ENCODE measurements at places on chromosomes 1 and 21.
A peak's percentile ranks its signal among the peaks of the same experiment; 100 is the strongest.

- peak; percentile 36 for DNase-seq
Observed at GRCh38 chr1:201888282-201889089, at the start of gene SHISA4. TSS of gene SHISA4 (plus strand) at chr1:201888898. CDS start at chr1:201888995, 97 bp downstream.

DNA sequence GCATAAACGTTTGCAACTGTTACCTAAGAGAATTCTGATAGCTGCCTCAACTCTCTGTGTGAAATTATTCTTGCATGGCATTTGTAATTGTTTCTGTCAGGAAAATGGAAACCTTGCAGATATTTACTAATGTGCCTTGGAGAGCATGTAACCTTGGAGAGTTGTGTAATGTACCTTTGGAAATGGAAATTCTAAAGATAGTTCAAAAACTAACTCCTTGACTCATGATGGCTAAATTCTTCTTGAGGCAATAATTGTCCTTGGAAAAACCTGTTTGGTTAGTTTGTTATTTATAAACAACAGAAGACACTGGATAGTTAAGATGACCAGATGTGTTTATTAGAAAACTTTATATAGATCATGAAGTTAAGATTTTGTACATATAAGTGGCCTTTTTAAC lies 1033.8 kb downstream of the PLA2G4A start:
- no peak for DNase-seq

DNA sequence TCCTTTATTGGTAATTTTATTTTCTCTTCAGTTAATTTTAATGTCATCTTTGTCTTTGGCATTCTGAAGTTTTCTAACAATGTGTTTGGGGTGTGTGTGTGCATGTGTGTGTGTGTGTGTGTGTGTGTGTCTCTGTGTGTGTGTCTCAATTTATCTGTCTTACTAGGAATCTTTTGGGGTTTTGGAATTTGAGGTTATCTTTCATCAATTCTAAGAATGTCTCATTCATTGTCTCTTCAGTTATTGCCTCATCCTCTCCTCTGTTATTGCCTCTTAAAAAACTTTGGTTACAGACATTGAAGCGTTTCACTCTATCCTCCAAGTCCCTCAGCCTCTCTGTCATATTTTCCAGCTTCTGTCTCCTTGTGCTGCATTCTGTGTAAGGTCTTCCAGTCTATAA lies 18.1 kb upstream of the SAMD13 start:
- DNase-seq = no peak

GRCh38 chr1:23593042-23593521 lies 33.8 kb upstream of the ID3 start:
- DNase-seq = no peak

DNA sequence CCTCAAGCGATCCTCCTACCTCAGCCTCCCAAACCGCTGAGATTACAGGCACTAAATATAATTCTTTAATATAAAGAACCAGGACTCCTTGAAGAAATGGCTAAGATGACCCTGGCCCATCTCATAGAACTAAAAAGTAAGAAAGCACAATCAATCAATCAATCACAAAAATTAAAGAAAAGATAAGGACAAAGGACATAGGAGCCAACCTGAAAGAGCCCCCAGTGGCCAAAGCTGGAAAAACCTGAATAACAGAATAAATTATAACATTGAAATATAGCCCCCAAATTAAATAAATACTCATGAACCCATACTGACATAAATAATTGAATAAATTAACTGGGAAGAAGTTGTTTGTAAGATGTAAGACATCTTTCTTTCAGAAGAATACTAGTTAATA lies 8.9 kb downstream of the NUP210L start:
- DNase-seq = no peak

DNA sequence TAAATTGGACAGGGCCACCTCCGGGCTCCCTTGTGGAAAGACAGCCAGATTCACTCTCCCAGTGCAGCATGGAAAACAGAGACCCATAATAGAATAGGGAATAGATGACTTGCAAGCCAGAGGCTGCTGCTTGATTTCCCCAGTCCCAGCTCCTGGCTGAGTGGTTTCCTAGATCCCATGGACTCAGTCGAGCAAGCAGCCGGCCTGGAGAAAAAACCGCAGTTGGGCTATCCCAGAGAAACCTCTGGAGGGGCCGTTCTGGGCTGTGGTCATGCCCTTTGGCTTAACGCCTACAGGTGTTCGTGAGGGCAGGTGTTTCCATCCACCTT lies 61.7 kb downstream of the ELK4 start:
- no peak for DNase-seq

- DNase-seq = no peak
Observed at GRCh38 chr1:2801046-2801445, 447 bp downstream of the TTC34 start.

DNA sequence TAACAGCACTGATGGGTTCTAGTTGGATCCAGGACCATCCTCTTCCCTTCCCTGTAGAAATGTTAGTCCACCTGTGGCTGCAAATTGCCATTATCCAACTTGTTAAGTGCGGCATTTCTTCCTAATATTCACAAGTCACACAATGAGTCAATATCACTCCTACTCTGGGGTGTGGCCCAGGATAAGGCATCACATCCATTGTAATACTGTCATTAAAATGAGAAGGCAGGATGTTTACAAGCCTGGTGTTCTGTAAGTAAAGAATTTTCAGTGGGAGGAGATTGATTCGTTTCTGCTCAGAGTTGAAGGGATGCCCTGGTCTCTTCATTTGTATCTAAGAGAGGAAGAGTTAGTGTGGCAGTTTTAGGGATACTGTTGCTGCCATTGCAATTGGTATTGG lies 18.1 kb upstream of the ARHGAP29 start:
- DNase-seq = no peak

DNA sequence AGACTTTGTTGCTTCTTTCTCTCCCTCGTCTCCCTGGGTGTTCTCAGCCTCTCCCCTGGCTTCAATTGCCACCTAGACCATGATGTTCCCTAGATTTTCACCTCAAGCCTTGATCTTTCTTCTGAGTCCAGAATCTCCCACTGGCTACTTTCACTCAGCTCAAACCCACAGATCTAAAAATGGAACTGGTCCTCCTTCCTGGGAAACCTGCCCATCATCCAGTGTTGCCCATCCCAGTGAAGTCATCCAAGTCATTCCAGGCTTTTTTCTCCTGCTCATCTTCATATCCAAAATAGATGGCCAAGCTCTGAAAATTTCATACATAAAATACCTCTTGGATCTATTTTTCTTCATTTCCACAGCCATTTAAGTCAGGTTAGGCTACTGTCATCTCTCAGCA lies 347.4 kb downstream of the KCNH1 start:
- DNase-seq = no peak

DNA sequence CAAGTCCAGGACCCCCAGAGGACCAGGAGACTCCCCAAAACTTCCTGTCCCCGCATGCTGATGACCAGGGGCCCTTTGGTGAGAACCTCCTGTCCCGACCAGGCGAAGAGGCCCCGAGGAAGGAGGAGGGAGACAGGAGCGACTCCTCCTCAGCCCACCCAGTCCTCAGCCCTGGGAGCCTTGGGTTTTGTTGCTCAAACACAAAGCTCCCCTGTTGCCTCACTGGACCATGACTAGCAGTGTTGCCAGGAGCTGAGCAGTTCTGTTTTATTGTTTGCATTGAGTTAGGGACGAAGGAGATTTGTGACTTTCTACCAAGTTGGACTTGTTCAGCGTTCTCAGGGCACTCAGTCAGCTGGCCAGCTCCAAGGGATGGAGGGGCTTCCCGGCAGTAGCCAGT lies 10.0 kb downstream of the UMODL1 start:
- DNase-seq = no peak

GRCh38 chr1:98176936-98177335 lies 256.1 kb upstream of the DPYD start:
- no peak for DNase-seq

- no peak for DNase-seq
Observed at GRCh38 chr1:185704181-185704580, 30.0 kb upstream of the HMCN1 start.

DNA sequence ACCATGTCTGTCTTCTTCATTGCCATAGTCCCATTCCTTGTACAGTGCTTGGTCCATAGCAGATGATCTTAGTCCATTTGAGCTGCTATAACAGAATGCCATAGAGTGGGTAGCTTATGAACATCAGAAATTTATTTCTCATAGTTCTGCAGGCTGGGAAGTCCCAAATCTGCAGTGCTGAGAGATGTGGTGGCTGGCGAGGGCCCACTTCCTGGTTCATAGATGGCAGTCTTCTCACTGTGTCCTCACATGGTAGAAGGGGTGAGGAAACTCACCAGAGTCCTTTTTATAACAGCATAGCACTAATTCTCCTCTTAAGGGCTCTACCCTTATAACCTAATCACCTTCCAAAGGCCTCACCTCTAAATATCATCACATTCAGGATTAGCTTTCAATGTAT lies 23.1 kb upstream of the RAP1A start:
- DNase-seq = peak; percentile 74

GRCh38 chr1:62753031-62753965 lies 30.6 kb upstream of the ATG4C start:
- no peak for DNase-seq

DNA sequence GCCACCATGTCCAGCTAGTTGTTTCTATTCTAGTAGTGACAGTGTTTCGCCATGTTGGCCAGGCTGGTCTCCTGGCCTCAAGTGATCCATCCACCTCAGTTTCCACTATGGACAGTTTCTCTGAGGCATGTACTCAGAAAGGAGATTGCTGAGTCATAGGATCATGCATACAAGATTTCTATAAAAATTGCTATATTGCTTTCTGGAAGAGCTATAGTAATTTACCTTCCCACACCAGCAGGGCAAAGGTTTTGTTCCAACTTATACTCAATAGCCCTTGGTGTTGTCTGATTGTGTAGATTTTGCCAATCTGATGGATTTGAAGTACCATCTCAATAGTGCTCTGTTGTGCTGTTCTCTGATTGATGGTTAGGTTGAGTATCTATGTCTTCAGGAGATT lies 15.6 kb upstream of the ATP1A1 start:
- no peak for DNase-seq

- DNase-seq = no peak
Observed at GRCh38 chr1:36884801-36885200, 149.5 kb downstream of the GRIK3 start.

GRCh38 chr21:46386734-46387088 lies 62.8 kb downstream of the PCNT start:
- no peak for DNase-seq

DNA sequence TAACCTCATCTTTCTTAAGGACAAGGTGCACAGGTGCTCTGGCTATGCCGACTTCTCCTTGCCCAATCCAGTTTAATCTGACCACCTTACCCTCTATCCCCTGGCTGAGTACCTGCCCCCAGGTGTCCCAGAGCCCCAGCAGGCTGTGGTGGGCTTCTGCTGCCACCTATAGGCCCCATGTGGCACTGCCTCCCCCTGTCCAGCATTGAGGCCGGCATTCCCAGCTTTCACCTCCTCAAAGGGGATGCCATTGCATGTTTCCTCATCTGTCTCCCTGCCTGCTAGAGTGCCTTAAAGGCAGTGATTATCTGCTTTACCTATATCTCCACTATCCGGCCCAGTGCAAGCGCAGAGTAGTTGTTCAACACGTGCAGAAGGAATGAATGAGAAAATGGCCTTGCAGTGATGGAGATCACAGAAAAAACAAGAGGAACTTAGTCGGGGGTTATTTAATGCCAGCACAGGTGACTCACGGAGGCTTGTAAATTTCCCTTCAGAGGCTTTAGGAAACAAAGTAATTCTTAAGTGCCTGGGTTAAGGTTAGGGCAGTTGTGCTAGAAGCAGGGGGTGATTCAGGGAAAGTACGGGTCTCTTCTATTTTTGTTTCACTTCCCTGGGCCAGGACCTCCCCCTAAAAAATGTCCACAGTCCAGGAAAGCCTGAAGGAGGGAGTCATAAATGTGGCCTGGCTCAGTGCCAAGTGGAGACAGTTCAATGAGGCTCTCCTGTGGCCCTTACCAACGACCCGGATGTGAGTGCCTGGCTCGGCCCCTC lies 131.8 kb upstream of the NGF start:
- DNase-seq = peak; percentile 54

DNA sequence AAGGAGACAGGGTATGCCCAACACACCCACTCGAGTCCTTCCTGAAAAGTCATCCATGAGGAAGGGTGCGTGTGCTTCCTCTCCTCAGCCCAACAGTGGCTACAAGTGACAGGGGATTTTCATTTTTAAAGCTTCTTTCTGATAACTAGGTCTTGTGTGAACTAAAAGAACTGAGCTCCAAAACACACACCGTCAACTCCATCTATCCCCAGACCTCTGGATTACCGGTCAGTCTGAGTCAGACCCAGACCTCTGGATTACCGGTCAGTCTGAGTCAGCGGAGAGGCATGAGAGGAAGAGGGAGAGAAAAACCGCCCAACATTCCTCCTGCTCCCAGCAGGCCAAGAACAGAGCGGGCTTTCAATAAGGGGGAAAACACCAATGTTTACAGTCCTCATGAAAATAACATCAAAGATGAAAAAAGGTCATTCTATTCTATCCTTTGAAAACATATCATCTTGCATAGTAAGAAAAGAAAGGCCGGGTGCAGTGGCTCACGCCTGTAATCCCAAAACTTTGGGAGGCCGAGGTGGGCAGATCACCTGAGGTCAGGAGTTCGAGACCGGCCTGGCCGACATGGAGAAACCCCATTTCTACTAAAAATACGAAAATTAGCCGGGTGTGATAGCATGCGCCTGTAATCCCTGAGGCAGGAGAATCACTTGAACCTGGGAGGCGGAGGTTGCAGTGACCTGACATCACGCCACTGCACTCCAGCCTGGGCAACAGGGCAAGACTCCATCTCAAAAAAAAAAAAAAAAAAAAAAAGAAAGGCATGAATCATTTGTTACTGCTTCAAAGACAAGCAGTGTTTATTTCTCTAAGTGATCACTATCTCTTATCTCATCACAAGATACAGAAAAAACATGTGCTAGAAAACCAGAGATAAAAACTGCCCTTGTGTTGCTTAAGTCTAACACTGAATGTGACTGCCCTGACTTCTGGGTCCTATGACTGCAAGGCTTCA lies 3.4 kb downstream of the PTTG1IP start:
- DNase-seq = no peak

GRCh38 chr1:13584876-13585611 lies 1.4 kb downstream of the PDPN start:
- DNase-seq = no peak

DNA sequence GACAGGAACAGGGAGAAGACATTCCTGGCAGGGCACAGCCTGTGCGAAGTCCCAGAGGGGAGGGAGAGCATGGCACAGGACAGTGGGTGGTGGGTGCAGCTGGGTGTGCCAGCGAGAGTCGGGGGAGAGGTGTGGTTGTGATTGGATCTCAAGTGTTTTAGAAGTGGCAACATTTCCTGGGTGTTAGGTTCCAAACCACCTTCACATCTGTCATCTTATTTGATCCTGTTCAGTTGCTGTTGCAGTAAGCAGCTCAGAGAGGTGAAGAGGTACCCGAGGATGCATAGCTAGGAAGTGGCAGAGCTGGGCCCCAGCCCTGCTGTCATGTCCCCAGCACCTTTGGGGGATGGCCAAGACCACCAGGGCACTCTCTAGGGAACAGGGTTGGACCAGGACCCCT lies 22.0 kb upstream of the DISP3 start:
- no peak for DNase-seq

GRCh38 chr1:240070188-240070587 lies 21.5 kb upstream of the FMN2 start:
- DNase-seq = no peak

GRCh38 chr1:38031513-38031866 lies 15.1 kb downstream of the POU3F1 start:
- DNase-seq = no peak

GRCh38 chr21:28754127-28754611 lies 238.5 kb downstream of the LTN1 start:
- DNase-seq = no peak
